ENCODE measurements at places on chromosomes 6 and 20.

DNA sequence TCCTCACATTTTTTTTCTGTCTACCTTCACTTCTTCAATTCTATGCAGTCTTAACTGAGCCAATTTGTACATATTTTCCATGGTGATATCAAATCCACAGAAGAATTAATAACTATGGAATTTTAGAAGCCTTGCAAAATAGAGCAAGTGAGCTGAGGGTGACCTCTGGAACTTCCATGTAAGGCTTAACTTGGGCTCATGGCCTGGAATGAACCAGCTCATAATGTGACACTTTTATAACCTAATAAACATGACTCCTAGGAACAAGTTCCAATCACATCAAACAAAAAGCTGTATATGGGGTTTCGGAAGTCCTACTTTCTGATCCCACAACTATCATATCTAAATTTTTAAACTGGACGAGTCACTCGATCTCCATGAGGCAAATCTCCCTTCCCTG, 232.4 kb downstream of the FOXA2 start:
- no peak overlapping the region for H3K4me3 ChIP-seq
- H3K36me3 ChIP-seq = no peaks in the 10 kb centered on the region
- peaks cover 10% of the 10 kb centered on the region for H3K4me1 ChIP-seq
- H3K27ac ChIP-seq = no peak overlapping the region
- H3K27me3 ChIP-seq = peaks cover 10% of the 10 kb centered on the region
- no peak for DNase-seq

DNA sequence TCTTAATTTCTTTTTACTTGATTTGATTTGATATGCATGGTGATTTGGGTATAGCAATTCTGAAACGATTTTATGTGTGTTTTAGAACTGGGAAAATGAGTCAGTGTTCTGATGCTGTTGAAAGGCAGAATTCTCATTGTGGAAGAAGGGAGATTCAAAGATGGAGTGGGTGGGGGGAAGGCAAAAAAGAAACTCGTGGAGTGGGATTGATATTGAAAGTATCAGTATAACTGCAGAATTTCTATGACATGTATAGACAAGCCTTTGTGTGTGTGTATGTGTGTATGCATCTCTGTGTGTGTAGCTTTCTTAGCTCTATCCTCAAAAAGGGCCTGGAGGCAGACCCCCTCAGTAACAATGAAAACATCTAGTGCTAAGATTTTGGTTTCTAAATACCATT, 184.3 kb upstream of the OLIG3 start:
- no peaks in the 10 kb centered on the region for H3K27me3 ChIP-seq
- no peak overlapping the region for H3K4me3 ChIP-seq
- no peak overlapping the region for H3K27ac ChIP-seq
- H3K36me3 ChIP-seq = no peaks in the 10 kb centered on the region
- DNase-seq = no peak
- H3K4me1 ChIP-seq = no peaks in the 10 kb centered on the region

DNA sequence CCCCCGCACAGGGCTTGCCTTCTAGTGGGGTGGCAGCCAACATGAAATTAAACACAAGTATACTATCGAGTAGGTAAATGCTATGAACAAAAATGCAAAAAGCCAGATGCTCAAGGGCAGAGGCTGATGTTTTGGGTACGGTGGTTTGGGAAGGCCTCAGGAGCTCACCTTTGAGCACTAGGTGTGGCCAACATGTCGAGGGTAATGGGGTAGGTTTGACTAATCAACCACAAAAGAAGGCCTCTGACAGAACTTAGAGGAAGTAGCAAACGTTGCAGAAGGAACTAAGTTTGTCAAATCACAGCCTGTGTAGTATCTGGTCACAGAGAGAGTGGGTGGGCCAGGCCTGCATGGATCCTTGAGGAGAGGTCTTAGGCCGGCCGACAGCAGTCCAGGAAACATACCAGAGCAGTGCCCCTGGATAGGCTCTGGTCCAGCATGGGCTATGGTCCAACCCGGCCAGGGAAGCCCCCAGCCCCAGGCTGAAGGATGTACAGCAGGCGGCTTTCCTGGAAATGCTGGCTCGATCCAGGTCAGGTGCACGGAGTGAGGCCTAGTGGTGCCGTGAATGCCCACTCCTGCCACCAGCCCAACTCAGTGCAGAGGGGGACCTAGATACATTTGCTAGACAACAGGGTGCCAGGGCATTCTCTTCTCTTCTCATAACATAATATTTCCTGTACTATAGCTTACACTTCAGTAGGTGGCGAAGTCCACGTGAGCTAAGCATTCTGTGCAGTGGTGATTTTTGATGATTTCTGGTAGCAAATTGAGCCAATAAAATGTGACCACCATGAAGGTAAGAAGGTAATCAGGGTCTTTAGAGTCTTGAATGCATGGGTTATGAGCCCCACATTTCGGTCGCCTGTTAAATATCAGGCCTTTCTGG, 56.3 kb upstream of the CD93 start:
- DNase-seq = no peak
- no peak overlapping the region for H3K27ac ChIP-seq
- peaks cover 20% of the 10 kb centered on the region for H3K27me3 ChIP-seq
- H3K4me3 ChIP-seq = no peak overlapping the region
- no peaks in the 10 kb centered on the region for H3K36me3 ChIP-seq

DNA sequence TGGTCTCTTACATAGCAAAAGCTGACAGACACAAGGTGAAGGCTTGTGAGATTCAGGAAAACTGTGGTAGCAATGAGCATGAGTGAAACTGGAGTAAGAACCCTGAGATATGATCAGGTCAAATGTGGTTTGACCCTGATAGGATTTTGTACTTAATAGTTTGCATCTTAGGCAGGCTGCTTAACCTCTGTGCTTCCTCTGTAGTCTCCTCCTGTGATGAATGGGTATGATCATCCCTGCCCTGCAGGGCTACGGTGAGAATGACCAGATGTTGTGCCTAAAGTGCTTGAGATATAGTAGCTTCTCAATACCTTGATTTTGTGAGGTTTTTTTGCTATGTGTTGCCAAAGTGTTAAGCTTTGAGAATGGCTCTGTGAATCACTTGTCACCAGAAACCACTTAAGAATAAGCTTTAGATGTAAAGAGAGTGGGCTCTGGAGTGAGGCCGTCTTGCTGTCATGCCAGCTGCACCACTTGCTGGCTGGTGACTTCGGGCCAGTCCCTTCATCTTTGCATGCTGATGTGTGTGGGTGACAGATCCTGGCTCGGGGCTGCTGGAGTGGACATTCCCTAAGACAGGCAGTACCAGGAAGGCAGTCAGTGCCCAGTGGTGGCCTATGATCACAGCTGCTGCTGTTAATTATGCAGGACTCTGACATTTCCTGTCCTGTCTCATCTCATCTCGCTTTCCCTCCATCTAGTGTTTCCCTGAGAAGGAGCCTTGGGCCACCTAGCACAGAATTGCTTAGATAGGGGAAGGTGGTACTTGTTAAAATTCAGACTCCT, 254.7 kb downstream of the NFATC2 start:
- H3K4me3 ChIP-seq = no peak overlapping the region
- no peaks in the 10 kb centered on the region for H3K4me1 ChIP-seq
- DNase-seq = no peak
- H3K36me3 ChIP-seq = no peaks in the 10 kb centered on the region
- H3K27ac ChIP-seq = no peak overlapping the region

DNA sequence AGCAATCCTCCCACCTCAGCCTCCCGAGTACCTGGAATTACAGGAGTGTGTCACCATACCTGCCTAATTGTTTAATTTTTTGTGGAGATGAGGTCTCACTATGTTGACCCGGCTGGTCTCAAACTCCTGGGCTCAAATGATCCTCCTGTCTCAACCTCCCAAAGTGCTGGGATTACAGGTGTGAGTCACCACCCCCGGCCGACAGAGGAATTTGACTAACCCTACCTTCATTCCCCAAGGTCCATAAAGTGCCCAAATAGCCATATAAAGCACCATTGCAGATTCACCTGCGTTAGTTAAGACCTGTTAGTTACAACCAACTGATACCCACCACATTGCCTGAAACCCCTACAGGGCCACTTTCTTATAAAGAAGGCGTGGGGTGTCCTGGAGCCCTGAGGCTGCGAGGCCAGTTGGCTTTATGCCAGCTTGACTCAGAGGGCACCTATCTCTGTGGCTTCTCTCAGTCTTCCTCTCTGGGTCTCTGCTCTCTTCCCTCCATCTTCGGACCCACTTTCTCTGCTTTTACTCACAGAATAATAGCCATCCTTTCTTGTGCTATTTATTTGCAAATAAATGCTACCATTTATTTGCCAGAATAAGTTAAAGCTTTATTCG, 65.6 kb downstream of the SLC2A10 start:
- no peak overlapping the region for H3K4me3 ChIP-seq
- no peak overlapping the region for H3K27ac ChIP-seq

DNA sequence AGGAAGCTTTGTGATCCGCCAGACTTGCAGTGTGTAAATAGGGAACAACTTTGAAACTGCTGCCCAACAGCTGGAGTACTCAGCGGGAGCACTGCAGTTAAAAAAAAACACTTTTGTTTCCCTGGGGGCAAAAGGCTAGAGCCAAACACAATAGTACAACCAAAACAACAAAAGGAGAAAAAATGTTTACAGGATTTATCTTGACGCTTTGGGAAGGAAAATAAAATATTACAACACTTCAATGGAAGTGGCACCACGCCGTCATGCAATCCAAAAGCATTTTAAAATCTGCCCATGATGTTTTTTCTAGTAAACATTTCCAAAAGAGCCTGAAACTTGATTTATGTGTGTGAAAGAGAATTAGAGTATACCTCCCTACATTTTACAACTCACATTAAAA, 26.0 kb downstream of the PTPRK start:
- no peak overlapping the region for H3K4me3 ChIP-seq
- DNase-seq = no peak
- peak overlapping the region; percentile 10 for H3K27ac ChIP-seq
- H3K27me3 ChIP-seq = no peaks in the 10 kb centered on the region
- peaks cover 1% of the 10 kb centered on the region for H3K36me3 ChIP-seq

DNA sequence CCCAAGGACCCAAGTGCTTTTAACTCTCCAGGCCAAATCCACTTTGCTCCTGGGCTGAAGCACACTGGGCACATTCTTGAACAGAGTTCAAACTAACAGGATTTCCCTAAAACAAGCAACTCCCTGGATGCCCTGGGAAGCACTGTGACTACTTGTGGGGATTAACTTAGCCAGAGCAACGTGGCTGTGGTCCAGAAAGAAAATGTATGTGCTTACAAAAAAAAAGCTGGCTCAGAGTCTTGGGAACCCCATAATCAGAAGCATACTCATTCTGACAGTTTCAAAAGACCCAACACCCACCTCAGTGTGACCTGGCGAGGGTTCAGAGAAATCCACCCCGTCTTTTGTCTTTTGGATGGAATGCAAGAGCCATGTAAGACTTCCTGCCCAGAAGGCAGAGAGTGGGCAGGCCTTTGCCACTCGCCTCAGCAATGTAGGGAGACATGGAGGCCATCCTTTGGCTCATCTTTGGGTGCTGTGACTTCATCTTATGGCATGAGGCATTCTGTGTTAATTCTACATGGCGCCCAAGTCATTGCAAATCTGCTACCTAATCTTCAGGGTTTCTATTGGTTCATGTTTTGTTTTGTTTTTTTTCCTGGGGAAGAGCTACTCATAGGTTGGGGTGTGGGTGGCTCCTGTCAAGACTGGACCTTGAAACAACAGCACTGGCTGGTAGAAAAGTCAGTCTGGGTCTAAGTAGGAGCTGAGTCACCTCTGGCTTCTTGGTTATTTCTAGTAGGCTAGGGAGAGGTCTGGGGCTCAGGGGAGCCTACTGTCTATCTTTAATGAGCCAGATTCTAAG, 248.6 kb upstream of the SUPT3H start:
- H3K27ac ChIP-seq = no peak overlapping the region
- no peak overlapping the region for H3K4me3 ChIP-seq
- no peaks in the 10 kb centered on the region for H3K36me3 ChIP-seq
- DNase-seq = no peak
- peaks cover 10% of the 10 kb centered on the region for H3K27me3 ChIP-seq
- peaks cover 1% of the 10 kb centered on the region for H3K4me1 ChIP-seq

GRCh38 chr6:7449018-7449417, 59.4 kb downstream of the RIOK1 start:
- H3K4me3 ChIP-seq = no peak overlapping the region
- peaks cover 2% of the 10 kb centered on the region for H3K36me3 ChIP-seq
- peaks cover 4% of the 10 kb centered on the region for H3K27me3 ChIP-seq

GRCh38 chr6:2658788-2659187, 91.9 kb downstream of the MYLK4 start:
- no peak for DNase-seq
- no peak overlapping the region for H3K27ac ChIP-seq
- no peaks in the 10 kb centered on the region for H3K27me3 ChIP-seq

GRCh38 chr20:14142964-14143627, 147.8 kb downstream of the MACROD2 start:
- H3K36me3 ChIP-seq = no peaks in the 10 kb centered on the region
- H3K4me3 ChIP-seq = no peak overlapping the region
- peak overlapping the region; percentile 86 for H3K27ac ChIP-seq
- no peak for DNase-seq
- peaks cover 29% of the 10 kb centered on the region for H3K4me1 ChIP-seq

- peaks cover 4% of the 10 kb centered on the region for H3K4me1 ChIP-seq
- peak overlapping the region; percentile 15 for H3K27ac ChIP-seq
- no peak for DNase-seq
- H3K36me3 ChIP-seq = peaks cover 3% of the 10 kb centered on the region
- peaks cover 21% of the 10 kb centered on the region for H3K27me3 ChIP-seq
- peak overlapping the region; percentile 56 for H3K4me3 ChIP-seq
Measured at GRCh38 chr20:62860391-62860923, 1.2 kb downstream of the TCFL5 start.

- no peak overlapping the region for H3K4me3 ChIP-seq
- no peaks in the 10 kb centered on the region for H3K4me1 ChIP-seq
Measured at GRCh38 chr20:54228841-54229240, 21.0 kb downstream of the PFDN4 start.

- H3K27ac ChIP-seq = no peak overlapping the region
- H3K4me1 ChIP-seq = peaks cover 5% of the 10 kb centered on the region
- H3K4me3 ChIP-seq = no peak overlapping the region
- no peak for DNase-seq
Measured at GRCh38 chr6:1739680-1740079, 130.0 kb downstream of the FOXC1 start.
